AG04450 (cell line): ENCODE measurements at places on chromosomes 16 and 17. TPM values are rescaled to one million over a fixed set of nuclear protein-coding genes. Genes with fewer than 3 reads are reported as not detected.

DNA sequence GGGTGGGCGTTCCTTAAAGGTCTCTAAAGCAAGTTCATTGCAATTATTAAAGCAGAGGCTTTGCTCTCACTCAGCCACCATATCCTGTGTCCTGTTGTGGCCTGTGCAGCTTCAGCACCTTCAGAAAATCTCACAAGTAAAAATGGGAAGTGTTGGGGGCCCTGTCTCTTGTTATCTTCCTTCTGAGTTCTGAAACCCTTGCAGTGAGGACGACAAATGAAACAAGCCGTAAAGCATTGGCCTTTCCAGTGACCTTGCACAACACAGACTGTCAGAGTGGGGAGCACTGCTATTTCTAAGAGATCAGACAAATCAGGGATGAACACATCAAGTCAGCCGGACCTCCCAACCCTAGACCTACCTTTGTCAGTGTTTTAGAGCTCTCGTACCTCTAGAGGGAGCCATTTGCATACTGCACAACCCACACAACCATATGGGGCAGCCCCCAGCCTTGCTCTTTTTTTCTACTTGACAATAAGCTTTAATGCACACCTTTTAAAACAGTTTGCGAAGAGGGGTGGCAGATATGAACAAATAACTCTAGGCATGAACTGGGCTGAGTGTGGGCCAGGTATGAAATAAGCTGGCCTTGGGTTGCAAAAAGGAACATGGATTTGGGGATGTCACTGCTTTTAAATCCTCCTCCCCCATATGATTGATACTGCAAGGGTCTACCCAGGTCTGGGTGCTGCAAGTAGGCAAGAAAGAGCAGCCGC, 89.8 kb downstream of the KATNIP start:
- peak; percentile 18 for DNase-seq

GRCh38 chr17:37239690-37240334, 136.0 kb upstream of the C17orf78 start:
- no peak for DNase-seq

GRCh38 chr17:32258383-32259140, 7.1 kb upstream of the RHBDL3 start:
- DNase-seq: no peak

DNA sequence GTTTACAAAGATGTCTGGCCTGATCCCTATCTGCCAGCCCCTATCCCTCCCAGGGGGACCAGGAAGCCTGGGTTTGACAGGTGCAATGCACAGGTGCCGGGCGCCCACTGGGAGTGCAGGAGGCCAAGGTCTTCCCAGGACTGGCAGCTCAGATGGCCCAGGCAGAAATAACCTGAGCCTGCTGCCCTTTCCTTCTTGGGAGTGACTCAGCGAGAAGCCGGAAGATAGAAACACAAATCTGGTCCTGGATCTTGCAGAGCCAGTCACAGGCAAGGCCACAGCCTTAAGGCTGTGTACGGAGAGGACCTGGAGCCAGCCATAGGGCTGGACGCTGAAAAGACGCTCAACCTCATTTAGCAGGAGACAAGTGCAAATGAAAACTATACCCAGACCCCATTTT, 27.7 kb downstream of the GPR142 start:
- no peak for DNase-seq

DNA sequence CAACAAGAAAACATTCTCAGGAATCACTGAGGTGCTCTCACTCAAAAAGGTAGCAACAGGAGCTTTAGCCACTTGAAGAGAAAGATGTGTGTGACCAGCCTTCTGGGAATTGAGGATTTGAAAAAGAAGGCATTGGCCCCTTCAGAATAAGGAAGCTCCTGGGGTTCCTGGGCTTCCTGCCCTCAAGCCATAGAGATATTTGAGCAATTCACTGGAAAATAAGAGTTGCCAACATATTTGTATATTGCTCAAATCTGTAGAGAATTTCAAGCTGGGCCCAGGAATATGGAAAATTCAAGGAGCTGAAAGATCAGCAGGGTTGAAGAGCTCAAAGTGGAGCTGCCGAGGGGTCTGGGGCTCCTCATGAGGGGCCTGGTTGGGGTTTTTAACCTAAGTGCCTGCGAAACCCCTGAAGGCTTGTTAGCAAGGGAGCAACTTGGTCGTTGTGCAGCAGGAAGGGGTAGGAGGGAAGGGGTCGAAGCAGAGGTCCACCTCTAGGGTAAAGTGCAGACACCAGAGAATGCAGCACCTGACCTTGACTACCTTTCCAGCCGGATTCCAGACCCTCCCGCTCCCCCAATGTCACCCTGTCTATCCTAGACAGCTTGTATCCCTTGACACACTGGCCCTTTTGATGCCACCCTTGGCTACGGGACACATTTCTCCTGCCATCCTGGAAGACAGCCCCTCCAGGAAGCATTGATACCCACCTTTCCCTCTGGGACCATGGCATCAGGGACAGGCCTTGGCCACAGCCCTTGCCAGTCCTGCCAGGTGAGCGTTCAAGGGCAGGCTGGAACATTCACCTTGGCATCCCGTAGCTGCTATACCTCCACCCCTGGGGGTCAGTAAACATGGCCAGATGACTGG, 67.6 kb upstream of the SREBF1 start:
- DNase-seq: no peak

- DNase-seq: no peak
These were observed 15.4 kb downstream of the NECAB2 start for GRCh38 chr16:83983491-83983890.

The KRT36 gene
- not detected in 2 replicates for polyA plus RNA-seq

DNA sequence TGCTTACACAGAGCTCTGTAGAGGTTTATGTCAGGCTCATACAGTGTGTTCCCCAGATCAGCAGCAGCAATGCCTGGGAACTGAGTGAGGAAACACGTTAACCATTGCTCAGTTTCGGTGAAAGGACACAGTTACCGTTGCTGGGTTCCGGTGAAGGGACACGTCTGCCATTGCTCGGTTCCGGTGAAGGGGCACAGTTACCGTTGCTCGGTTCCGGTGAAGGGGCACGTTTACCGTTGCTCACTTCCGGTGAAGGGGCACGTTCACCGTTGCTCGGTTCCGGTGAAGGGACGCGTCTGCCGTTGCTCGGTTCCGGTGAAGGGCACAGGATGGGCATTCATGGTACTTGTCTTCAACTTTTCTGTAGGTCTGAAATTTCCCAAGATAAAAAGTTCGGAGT, 81.7 kb downstream of the MRM3 start:
- no peak for DNase-seq

The HSF4 gene
- 0.82 and 1.0 TPM in 2 replicates for polyA plus RNA-seq

DNA sequence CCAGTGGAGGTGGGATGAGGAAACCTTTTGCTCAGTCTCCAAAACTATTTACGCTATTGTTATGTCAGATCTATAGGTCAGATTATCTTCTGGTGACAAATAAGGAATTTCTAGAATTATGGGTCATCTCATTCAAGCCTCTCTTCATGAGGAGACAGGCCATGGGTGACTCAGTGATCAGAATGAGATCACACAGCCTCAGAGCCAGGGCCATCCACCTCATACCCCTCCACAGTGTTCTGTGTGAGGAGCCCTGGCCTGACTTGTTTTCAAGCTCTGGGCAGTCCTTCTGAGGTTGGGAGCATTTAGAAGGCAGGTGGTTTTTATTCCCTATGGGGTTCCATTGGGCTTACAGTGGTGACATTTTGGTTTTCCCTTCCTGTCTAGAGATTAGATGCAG, 26.5 kb downstream of the YPEL2 start:
- DNase-seq: no peak

The TMEM11 gene
- 27.5 and 33.9 TPM in 2 replicates for polyA plus RNA-seq

DNA sequence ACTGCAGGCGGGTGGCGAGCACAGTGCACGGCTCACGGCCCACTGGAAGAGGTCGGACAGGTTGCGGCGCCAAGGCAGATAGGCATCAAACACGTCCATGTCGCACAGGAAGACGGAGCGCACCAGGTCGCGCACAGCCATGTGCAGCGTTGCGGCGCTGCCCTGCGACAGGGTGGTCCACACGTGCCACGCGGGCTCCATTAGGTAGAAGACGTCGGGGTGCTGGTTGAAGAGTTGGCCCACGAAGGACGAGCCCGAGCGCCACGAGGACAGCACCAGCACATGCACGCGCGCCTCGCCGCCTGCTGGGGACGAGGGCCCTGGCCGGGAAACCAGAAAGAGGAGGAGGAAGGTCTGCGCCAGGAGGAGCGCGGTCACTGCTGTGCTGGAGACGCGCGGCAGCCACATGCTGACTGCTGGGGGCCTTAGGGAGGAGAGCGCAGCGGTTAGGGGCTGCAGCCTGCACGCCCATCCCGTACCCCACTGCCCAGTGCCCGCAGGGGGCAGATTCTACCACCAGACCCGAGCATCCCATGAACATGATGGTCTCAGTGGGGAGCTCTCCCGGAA, 15.0 kb upstream of the TMEM170A start:
- no peak for DNase-seq

GRCh38 chr17:6427279-6427781, 7.6 kb downstream of the AIPL1 start:
- no peak for DNase-seq

- no peak for DNase-seq
These were observed 782.9 kb upstream of the SOX9 start for GRCh38 chr17:71337938-71338337.

DNA sequence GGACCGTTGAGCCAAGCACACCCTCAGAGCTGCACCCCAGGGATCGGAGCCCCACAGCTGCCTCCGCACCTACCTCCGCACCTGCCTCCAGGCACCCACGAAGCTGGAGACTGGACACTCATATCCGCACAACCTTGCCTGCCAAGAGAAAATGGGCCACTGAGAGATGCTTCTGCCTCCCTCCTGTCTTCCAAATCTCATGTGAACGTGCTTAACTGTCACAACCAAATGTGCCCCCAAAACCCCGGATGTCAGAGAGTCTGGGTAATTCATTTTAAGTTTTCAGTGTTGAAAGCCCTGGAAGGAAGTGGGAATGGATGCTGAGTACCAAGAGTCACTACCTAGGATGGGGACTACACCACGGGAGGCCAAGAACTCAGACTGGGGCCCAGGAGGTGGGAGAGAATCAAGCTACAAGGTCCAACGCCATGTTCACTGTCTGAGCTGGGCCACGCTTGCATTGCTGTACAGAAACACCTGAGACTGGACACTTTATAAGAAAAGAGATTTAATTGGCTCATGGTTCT, 49.5 kb upstream of the MEAK7 start:
- no peak for DNase-seq
